ENCODE measurements at places on chromosomes 7 and 10.

DNA sequence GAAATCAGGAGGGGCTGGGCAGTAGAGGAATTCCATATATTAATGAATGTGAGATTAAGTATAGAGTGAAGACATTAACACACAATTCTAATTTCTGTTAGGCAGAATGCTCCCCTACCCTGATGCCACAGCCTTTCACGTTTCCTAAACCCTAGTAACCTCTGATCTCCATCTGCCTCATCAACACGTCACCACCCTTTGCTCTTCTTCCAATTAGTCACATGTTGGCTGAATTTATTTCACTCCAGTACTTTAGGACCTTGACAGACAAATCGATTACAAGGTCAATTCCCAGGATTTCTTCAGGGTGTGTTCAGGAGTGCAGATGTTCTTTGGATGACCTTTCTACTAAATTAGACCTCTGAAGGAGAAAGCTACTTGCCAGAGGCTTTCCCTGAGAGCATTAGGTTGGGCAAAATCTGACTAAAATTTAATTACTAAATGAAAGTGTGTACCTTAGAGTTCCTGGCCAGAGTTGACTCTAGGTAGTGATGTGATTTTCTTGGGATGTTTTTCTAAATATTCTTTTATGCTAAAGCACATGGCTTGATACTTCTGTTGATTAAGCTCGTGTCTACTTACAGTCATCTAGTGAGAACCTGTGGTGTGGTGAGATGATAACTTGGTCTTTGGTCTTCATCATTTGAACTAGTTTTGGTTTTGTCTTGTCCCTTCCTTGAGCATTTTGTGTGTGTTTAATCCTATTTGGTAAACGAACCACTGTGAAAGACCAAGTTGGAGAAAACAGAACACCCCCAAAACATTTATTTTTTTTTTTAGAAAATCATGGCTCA is 12.7 kb downstream of the AGR2 start:
- DNase-seq = no peak

GRCh38 chr10:98539578-98539977 is 92.8 kb upstream of the HPS1 start:
- no peak for DNase-seq

GRCh38 chr10:55746002-55746401 is 615.1 kb downstream of the ZWINT start:
- no peak for DNase-seq

DNA sequence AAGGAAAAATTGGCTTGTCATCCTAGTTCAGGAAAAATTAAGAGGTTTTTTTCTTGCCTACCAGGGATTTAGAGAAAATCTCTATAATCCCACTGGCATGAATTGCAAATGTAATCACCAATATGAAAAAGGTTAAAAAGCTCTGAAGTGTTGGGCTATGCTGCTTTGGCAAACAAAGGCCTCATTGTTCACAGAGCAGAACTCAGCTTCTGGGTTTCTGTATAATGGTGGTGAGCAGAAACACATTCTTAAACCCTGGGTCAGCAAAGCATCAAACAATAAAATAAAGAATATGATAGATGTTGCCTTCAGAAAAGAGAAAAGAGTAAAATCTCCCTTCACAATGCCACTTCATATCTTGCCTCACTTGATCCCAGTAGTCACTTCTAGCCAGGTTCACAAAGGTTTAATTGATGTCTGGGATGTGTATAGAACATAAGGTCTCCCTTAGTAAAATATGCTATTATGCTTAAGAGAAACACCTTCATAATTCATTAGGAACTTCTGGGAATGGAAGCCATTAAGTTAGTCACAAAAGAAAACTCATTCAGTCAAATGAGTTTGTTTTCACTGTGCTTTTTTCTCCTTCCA is 1255.5 kb upstream of the PHF14 start:
- no peak for DNase-seq

GRCh38 chr7:104328296-104328969 is at the start of gene LHFPL3:
Gene LHFPL3, plus strand, starts transcription at chr7:104328603.
- no peak for DNase-seq

DNA sequence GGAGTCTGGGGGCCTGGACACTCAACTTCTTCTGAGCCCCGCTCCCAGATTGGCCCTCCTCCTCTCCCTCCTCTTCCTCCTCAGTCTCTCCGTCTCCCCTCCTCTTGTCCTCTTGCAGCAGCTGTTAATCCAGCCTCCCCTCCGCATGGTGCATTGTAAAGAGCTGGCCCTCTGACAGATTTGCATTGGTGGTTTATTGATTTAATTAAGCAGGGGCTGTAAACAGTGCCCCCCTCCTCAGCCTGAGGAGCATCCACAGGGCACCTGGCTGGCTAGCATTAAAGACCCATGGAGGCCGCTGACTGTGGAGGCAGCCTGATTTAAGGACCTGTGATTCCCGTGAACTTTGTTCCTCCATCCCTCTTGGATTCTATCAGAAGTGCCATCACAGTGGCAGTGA is 28.9 kb upstream of the PCBD1 start:
- no peak for DNase-seq

- DNase-seq = no peak
Observed at GRCh38 chr7:29815181-29816105, 9.1 kb downstream of the WIPF3 start.

DNA sequence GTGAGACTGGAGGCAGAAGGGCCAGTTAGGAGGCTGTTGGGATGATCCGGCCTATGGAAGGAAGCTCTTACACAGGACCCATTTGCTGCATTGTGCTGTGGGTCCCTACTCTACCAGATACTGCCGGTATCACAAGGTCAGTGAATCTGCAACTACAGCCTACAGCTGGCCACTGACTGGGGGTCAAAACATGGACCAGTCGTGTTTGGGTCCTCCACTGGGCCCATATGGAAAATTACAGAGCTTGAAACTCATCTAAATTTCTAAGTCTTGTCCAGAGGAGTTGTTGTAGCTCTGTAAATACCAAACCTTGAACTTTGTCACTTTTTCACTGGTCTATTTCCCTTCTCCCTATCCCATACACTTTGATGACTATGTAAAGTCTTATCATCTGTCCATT is 5.6 kb upstream of the NUP205 start:
- no peak for DNase-seq

- no peak for DNase-seq
Observed at GRCh38 chr10:61628875-61629513, 33.7 kb upstream of the CABCOCO1 start.

DNA sequence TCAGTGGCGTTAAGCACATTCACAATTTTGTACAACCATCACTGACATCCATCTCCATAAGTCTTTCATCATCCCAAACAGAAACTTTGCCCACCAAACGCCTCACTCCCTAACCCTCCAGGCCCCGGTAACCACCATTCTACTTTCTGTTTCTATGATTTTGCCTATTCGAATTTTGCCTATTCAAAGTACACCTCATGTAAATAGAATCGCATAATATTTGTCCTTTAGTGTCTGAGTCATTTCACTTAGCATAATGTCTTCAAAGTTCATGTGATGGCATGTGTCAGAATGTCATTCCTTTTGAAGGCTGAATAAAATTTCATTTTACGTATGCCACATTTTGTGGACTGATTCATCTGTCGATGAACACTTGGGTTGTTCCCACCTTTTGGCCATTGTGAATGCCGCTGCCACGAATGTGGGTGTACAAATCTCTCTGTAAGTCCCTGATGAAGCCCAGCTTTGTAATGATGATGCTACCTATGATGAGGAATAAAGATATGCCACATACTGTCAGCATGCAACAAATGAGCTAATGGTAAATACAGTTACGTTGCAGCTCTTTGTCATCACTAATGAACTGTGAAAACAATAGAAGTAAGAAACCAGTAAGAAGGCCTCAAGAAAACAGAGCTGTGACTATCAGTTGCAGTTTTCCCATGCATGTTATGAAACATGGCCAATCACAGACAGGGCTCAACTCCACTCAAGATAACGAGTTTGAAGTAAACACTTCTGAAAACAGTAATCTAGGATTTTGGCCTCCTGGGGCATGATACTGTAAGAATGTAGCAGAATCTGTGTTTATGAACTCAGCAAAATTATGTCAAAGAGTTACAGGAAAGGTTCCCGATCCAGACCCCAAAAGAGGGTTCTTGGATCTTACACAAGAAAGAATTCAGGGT is 120.0 kb downstream of the ADAM12 start:
- no peak for DNase-seq

GRCh38 chr7:22879280-22879679 is 56.6 kb upstream of the TOMM7 start:
- DNase-seq = no peak

GRCh38 chr10:127198307-127198706 is 1.9 kb upstream of the INSYN2A start:
- no peak for DNase-seq

DNA sequence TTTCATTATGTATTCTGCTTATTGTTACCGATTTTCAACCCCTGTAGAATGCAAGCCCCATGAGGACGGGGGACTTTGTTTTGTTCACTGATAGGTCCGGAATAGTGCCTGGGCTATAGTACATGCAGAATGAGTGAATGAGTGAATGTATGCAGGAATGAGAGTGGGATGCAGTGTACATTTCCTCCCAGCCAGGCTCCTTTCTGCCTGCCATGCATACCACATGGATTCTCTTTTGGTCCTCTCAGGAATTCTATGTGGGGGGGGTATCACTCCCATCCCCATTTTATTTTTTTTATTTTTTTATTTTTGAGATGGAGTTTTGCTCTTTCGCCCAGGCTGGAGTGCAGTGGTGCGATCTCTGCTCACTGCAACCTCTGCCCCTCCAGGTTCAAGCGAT is 16.7 kb downstream of the TRIM56 start:
- DNase-seq = no peak

DNA sequence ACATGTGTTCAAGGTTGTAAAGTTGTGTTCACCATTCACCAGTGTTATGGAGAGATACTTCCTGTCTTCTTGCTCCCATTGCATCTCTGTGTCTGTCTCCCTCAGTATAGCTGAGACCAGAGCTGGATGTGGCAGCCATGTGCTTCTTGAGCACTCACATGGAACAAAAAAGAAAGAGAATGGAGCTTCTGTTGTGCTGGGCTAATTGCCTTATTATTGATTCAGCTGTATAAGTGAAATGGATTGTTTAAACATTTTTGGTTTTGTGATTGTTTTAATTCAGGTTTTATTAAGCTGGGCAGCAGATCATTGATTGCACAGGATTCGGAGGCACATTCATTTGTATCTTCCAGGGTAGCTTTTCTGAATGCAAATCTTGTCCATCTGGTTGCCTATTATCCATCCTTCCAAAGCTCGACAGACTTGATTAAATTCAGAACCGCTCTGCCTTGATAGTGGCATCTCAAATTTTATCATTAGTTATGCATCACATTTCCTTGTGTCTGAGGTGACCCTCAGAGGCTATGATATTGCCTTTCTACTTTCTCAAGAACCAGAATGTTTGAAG is 119.9 kb downstream of the CCNY start:
- no peak for DNase-seq

GRCh38 chr10:44971935-44972757 is 6.5 kb downstream of the DEPP1 start:
- DNase-seq = no peak

GRCh38 chr10:95266674-95267095 is 24.1 kb downstream of the PDLIM1 start:
- no peak for DNase-seq

DNA sequence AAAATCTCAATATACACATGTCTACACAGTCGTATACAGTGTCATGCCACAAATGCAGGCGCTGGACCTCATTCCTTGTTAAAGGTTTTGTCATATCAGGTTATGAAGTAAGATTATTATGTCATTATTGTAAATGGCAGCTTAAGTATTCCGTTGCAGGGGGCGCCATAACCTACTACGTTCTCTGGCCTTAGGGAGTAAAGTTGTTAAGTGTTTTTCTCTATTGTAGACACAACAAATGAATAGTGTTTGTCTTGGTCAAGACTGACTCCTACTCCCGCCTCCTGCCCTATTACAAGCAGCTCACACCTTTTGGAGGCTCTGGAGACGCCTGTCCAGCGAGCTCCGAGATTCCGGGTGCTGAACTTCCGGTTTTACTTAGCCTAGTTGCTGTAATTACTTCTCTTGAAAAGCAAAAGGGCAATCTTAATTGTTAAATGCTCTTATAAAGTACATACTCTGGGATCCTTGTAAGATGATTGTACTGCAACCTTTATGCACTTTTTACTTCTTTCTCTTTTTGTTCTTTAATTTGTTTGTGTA is 994 bp downstream of the GATAD1 start:
- no peak for DNase-seq

GRCh38 chr7:106075937-106076336 is 36.2 kb downstream of the SYPL1 start:
- no peak for DNase-seq

- no peak for DNase-seq
Observed at GRCh38 chr7:38476764-38477163, 154.4 kb downstream of the AMPH start.

DNA sequence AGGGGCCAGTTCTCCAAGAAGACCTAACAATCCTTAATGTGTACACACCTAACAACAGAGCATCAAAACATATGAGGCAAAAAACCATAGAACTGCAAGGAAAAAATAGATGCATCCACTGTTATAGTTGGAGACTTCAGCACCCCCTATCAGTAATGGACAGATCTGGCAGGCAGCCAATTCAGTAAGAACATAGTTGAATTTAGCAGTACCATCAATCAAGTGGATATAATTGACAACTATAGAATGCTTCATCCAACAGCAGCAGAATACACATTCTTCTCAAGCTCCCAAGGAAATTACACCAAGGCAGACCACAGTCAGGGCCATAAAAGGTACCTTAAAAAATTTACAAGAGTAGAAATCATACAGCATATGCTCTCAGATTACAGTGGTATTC is 42.2 kb downstream of the POLL start:
- DNase-seq = no peak

GRCh38 chr7:131556053-131556908 is at the start of gene PODXL:
Gene PODXL, minus strand, starts transcription at chr7:131556628. Its CDS starts 269 bp downstream, at chr7:131556359.
- DNase-seq = no peak

- no peak for DNase-seq
Observed at GRCh38 chr7:84847790-84848189, 339.1 kb downstream of the SEMA3D start.

DNA sequence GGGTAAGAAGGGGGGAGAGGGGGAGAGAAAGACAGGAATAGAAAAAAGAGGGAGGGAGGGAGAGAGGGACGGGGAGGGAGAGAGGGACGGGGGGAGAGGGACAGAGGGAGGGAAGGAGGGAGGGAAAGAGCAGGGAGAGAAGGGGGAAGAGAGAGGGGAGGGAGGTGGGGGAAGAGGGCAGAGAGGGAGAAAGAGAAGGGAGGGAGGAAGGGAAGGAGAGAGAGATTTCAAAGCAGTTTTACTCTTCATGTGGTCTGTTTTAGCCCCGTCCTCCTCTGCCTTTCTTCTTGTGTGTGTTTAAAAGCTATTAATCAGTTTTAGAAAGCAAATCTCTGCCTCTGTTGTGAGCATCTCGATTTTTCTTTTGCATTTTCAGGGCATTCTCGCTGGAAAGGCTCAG is 237.0 kb downstream of the WDR37 start:
- DNase-seq = no peak

- no peak for DNase-seq
Observed at GRCh38 chr10:23405540-23405939, 33.3 kb upstream of the OTUD1 start.

Data from NT2/D1 (cell line).